ENCODE measurements at places on chromosomes 12 and 14.
A peak's percentile ranks its signal among the peaks of the same experiment; 100 is the strongest.

DNA sequence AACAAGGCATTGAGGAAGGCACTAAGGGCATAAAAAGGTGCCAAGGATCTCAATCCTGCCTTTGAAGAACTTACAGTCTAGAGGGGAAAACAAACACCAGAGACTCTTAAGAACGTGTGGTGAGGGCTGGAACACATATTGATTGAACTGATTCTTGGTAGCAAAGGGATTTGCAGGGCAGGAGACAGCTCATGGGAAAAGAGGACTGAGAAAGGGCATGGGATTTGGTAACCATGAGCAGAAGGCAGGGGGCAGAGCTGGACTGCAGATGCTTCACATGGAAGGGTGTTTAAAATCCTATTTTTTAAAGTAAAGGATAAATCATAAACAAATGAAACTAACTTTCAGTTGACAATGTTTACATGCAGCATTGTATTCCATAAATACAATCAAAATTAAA is 203.1 kb downstream of the ITPR2 start:
- DNase-seq = no peak

GRCh38 chr12:52795694-52796428 is at the start of gene KRT3:
KRT3 (minus strand) TSS chr12:52796117; CDS start chr12:52796042, 75 bp downstream.
- no peak for DNase-seq

- DNase-seq = no peak
Measured at GRCh38 chr14:69261761-69262331, 1.9 kb downstream of the GALNT16 start.

GRCh38 chr14:37195327-37195726 is 2.4 kb upstream of the MIPOL1 start:
- DNase-seq = no peak

DNA sequence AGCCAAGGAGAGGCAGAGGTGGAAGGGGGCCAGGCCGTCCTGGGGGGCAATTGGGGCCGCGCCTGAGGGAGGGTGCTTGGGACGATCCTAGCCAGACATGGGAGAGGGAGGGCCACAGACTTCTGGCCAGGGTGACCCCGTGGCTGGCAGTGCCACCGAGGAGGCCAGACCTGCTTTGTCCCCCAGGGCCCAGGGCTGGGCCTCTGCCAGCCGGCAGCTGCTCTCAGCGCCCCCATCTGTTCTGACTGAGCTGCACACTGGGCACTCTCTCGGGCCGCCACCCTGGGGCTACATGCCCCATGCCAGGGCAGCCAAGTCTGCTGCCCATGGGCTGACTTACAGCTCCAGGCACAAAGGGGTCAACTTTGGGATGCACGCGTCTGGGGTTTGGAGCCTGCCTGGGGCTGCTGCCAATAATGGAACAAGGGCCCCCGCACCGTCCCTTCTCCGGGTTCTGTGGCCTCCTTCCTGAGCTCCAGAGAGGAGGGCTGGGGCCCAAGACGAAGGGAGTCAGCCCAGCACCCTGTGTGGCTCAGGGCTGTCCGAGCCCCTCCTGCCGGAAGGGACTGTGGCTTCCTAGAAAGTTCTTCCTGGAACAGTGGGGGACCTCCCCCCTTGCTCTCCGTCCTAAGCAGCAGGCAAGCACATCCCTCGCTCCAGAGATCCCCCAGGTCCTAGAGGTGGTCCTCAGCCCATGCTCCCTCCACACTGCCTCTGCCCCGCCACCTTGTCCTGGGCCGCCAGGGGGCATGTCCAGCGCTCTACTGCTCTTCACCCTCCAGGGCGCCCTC is 1.1 kb downstream of the ADSS1 start:
- no peak for DNase-seq

GRCh38 chr14:92425101-92425500 is 88.5 kb upstream of the RIN3 start:
- no peak for DNase-seq

DNA sequence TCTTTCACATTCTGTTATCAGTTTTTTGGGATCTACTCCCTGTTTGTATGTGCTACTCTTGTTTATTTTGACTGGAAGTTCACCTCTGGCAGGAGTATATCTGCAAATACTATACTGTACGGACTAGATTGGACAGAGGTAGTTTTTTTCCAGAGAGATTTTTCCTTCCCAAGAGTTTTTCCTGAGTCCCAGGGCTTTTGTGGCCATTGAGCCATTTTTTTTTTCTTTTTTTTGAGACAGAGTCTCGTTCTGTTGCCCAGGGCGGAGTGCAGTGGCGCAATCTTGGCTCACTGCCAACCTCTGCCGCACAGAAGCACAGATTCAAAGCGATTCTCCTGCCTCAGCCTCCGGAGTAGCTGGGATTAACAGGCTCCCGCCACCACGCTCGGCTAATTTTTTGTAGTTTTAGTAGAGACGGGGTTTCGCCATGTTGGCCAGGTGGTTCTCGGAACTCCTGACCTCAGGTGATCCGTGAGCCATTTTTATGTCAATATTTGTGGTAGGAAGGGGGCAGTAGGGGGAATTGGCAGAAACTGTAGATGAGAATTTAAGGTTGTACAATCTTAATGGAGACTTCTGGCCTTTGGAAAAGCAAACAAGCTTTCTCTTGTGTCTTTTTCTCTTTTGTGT is 19.4 kb downstream of the KTN1 start:
- DNase-seq = no peak

DNA sequence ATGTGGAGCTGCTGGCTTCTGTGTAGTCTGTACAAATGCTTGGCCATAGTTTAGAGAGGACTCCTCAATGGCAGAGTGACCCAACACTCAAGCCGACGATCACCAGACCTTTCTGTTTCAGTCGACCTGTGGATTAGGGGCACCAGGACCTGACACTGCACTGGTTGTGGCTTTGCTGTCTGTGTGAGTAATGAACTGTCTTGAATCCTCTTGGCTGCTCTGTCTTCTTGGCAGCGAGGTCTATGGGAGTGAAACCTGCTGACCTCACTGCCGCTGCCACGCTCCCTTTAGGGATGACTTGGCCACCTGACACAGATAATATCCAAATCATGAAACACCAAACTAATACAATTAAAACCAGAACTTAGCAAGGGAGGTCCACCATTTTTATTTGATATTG is 83.5 kb upstream of the C14orf180 start:
- no peak for DNase-seq

DNA sequence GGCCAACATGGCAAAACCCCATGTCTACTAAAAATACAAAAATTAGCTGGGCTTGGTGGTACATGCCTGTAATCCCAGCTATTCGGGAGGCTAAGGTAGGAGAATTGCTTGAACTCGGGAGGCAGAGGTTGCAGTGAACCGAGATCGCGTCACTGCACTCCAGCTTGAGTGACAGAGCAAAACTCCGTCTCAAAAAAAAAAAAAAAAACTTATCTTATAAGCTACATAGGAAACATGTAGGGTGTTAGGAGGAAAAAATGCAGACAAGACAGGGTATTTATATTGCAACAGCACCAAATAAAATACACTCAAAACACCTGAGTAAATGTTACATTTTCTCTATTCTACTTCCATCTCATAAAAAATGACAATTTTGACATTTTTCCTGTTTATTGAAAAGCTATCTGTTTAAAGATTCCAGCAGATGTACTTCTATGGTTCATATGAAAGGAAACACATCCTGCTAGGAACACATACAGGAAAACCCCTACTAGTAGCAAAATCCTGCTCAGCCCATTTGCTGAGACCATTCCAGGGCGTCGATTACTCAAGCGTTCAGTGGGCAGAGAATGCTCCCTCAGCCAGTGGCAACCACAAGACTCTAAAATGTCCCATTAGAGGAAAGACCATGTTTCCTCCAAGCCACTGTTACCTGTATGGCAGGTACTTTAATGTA is 19.7 kb downstream of the CORO1C start:
- DNase-seq = no peak

GRCh38 chr12:22600181-22600580 is 24.8 kb upstream of the ETNK1 start:
- no peak for DNase-seq

DNA sequence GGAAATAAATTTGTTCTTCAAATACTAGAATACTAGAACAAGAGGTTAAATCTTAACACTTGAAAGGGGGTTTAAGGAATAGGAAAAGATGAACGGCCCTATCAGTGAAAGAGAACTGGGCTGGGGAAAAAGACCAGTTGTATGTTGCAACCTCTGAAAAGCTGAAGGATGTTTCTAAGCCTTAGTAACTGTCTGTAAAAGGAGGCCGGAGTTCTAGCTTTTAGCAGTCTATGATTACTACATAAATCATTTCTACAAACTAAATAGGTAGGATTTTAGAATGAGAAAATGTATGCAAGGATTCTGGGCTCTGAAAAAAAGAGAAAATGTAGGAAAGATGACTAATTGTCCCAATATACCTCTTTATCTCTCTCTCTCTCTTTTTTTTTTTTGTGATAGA is 4.9 kb downstream of the CERS5 start:
- no peak for DNase-seq

DNA sequence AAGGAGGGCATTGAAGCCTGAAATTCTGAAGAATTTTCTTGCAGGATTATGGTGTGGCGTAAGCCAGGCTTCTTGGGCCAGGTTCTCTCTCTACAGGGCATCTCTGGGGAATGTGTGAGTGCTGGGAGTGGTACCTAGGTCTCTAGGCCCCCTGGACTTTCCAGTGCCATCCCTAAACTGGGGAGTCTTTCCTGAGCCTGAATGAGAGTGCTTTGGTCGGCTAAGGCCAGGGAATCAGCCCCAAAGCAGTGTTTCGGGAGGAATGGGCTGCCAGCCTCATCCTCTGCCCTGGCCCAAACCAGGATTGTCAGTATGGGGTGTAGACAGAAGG is 93.9 kb downstream of the CALM1 start:
- DNase-seq = no peak

DNA sequence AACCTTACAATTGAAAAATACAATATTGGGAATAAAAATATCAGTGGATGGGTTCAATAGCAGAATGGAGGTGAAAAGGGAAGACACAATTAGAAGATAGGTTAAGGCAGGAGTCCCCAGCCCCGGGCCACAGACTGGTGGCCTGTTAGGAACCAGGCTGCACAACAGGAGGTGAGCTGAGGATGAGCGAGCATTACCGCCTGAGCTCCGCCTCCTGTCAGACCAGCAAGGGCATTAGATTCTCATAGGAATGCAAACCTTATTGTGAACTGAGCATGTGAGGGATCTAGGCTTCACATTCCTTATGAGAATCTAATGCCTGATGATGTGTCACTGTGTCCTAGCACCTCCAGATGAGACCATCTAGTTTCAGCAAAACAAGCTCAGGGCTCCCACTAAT is 27.3 kb upstream of the ST8SIA1 start:
- no peak for DNase-seq

GRCh38 chr12:115297445-115297844 is 613.5 kb upstream of the TBX3 start:
- DNase-seq = no peak

GRCh38 chr12:112906712-112907414 is at the start of gene OAS1:
OAS1 (plus strand) TSS chr12:112906962; CDS start chr12:112907040, 78 bp downstream.
- peak; percentile 74 for DNase-seq

DNA sequence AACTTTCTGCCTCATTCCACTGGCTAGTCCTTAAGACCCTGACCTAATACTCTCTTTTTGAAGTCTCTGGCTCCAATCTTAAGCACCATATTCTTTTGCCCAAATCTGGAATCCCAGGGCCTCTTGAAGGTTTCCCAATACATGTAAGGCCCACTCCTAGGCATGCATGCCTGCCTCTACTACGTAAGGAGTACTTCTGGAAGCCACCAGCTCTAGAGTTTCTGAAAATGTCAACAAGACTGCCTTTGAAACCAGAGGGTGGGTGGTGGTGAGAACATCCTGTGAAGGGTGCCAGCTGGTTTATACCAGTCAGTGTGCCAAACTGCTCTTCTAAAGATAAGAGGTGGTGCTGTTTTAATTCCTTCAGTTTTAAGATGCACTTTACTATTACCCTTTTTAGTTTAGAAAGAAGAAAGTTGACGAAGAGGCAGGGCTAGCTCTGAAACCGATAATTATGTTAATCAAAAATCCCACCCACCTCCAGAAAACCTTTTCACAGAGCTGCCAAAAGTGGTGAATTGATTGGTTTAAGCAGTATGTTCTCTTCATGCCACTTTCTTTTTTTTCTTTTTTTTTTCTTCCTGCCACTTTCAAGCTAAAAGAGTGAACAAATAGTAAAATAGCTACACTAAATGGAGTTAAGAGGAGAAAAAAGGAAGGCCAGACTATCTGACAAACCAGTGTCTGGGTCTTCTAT is 8.7 kb upstream of the WDR89 start:
- DNase-seq = no peak

GRCh38 chr14:94769391-94770250 is at the start of gene GSC:
GSC (minus strand) TSS chr14:94770113; CDS start chr14:94770015, 98 bp downstream.
- no peak for DNase-seq

DNA sequence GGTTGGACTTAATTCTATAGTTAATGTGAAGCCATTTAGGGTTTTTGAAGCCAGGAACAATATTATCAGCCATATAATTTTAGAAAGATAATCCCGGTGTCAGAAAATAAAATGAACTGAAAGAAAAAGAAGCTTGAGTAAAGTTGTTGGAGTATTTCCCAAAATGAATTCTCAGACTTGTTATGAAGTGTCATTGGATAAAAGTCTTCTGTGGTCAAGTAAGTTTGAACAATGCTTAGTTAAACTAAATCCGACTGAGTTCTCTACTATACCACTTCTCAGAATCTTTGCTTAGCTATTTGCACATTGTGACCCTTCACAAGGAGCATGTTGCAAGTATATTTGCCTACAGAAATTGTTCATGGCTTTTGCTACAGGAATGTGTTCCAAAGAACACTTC is 17.5 kb upstream of the FLRT2 start:
- DNase-seq = no peak

- no peak for DNase-seq
Measured at GRCh38 chr12:77685901-77686300, 144.8 kb upstream of the NAV3 start.

DNA sequence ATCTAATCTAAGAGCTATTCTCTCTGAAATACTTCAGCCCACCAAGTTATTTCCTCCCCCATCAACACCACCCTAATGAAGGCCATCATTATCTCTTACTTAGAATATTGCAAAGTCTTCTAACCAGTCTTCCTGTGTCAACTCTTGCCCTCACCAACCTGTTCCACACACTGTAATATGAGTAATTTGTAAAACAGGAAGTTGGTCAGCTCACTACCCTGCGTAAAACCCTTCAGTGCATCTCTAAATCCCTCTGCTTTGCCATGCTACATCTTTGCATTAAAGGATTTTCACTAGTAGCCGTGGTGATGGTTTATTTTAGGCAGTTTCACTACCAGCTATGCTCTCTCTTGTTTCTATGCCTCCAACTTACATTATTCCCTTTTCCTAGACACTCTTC is 70.0 kb downstream of the KIF21A start:
- DNase-seq = no peak

DNA sequence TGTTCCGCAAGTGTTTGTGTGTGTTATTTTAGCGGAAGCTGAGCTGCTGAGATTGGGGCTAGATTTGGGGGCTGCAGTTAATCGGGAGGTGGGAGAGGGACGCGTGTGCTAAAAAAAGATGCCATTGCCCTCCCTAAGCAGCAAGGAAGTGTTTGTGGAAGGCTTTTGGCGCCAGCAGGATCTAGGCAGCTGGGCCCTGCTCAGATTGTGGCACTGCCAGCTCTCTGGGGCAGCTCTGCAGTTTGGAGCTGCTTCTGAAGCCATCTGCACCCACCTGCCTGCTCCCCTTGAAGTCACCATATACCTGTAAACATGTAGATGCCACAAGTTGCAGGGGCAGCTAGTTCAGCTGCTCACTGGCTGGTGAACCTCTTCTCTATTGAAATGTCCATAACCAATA is 28.8 kb downstream of the TPCN1 start:
- DNase-seq = no peak

GRCh38 chr14:74907744-74908143 is 15.3 kb downstream of the RPS6KL1 start:
- no peak for DNase-seq

GRCh38 chr12:128661226-128661569 is 162.6 kb downstream of the SLC15A4 start:
- DNase-seq = no peak

Measured in renal pelvis (tissue), 12 donors.